ENCODE measurements at places on chromosomes 12 and 14. TPM values are rescaled to one million over a fixed set of nuclear protein-coding genes. Genes with fewer than 3 reads are reported as not detected.
A peak's percentile ranks its signal among the peaks of the same experiment; 100 is the strongest.

Gene RNASE1
- total RNA-seq = 4.5 TPM

Gene C14orf132
- total RNA-seq = 58.3 TPM

Gene MYH6
- 0.04 TPM for total RNA-seq

- no peak overlapping the region for H3K27ac ChIP-seq
- H3K4me3 ChIP-seq = no peak overlapping the region
- no peaks in the 10 kb centered on the region for H3K36me3 ChIP-seq
- no peaks in the 10 kb centered on the region for H3K4me1 ChIP-seq
Observed at GRCh38 chr12:80810874-80811273, 94.2 kb downstream of the MYF5 start.

DNA sequence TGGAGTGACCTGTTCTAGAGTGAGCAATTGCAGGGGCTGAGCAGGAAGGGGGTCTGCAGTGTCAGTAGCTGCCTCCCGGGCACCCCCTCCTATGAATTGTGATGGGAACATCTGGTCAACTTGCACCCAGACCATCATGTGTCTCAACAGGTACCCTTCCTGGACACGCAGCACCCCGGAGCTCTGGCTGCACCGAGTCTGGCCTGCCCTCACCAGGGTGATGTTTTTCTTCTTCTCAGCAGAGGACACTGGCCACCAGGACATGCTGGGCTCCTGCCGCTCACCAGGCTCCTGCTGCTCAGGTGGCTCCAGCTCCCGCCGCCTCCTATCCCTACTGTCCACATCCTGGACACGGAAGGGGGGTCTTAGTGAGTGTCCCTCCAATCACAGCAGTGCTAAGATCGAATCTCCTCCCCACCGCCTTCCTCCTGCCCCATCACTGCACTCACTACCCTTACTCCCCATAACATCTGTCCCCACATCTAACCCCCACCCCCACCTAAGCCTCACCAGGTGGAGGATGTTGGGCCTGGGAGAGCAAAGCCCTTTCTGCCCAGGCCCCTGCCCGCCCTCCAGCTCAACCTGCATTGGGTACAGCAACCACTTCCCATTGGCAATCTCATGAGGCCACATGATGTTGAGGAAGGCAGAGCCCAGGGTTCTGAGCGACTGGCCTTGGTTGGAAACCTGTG, 14.9 kb downstream of the ITGA7 start:
- no peaks in the 10 kb centered on the region for H3K4me1 ChIP-seq
- peaks cover 10% of the 10 kb centered on the region for H3K27me3 ChIP-seq
- H3K36me3 ChIP-seq = no peaks in the 10 kb centered on the region
- no peak for DNase-seq

- H3K27me3 ChIP-seq = no peaks in the 10 kb centered on the region
- H3K4me1 ChIP-seq = no peaks in the 10 kb centered on the region
- DNase-seq = no peak
- peaks cover 9% of the 10 kb centered on the region for H3K36me3 ChIP-seq
Observed at GRCh38 chr12:31834150-31834549, 105.3 kb upstream of the AMN1 start.

DNA sequence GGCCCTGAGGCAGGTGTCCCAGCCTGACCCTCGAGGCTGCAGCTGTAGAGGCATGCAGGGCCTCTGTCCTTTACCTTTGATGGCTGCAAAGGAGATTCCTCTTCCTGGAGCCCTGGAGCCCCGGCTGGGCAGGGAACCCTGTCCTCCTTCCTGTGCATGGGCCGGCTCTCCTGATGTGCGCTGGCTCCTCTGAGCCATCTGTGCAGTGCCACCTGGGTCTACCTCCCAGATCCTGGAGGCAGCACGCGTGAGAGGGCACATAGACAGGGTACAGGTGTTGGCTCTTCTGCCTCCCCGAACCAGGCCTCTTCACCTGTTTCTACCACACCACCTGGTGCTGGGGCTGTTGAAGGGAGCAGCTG, 115.1 kb downstream of the BEGAIN start:
- no peak overlapping the region for H3K4me3 ChIP-seq
- no peaks in the 10 kb centered on the region for H3K27me3 ChIP-seq
- H3K27ac ChIP-seq = no peak overlapping the region
- no peak for DNase-seq

GRCh38 chr12:28936221-28936620, 212.9 kb upstream of the FAR2 start:
- H3K27ac ChIP-seq = no peak overlapping the region
- no peaks in the 10 kb centered on the region for H3K4me1 ChIP-seq
- H3K27me3 ChIP-seq = no peaks in the 10 kb centered on the region
- H3K36me3 ChIP-seq = no peaks in the 10 kb centered on the region
- DNase-seq = no peak

DNA sequence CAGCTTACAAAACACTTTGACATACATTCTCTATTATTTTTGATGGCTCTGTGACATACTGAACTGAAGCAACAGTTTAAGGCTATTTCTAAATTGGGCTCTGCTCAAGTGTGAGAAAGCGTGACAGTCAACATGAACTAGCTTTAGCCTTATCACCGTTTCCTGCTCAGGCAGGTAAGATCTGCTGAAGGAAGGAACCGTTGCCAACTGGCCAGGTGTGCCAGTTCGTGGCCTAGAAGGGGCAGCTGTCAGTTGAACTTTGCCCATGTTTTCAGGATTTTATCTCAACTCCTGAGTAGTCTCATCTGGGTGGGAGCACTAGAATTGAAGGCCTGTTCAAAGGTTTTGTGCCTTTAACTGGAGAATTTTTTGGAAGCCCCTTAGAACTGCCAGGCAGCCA, 79.5 kb downstream of the ETV6 start:
- no peak for DNase-seq
- H3K4me3 ChIP-seq = no peak overlapping the region
- peak overlapping the region; percentile 98 for H3K27ac ChIP-seq
- no peaks in the 10 kb centered on the region for H3K27me3 ChIP-seq

GRCh38 chr14:39773387-39774126, 341.3 kb upstream of the FBXO33 start:
- no peaks in the 10 kb centered on the region for H3K27me3 ChIP-seq
- H3K36me3 ChIP-seq = peaks cover 1% of the 10 kb centered on the region
- H3K4me3 ChIP-seq = no peak overlapping the region
- H3K4me1 ChIP-seq = peaks cover 2% of the 10 kb centered on the region

Measured in progenitor cell of endocrine pancreas (in vitro differentiated cells).